Calu3 (cell line): ENCODE measurements at places on chromosomes 7 and 10. TPM values are rescaled to one million over a fixed set of nuclear protein-coding genes. Genes with fewer than 3 reads are reported as not detected.

C10orf67 gene
- total RNA-seq: 0.44 and 0.45 TPM in 2 replicates

NKX1-2 gene
- total RNA-seq: not detected in 2 replicates

GRCh38 chr7:132708470-132708869, 132.2 kb upstream of the PLXNA4 start:
- no peak for DNase-seq

DNA sequence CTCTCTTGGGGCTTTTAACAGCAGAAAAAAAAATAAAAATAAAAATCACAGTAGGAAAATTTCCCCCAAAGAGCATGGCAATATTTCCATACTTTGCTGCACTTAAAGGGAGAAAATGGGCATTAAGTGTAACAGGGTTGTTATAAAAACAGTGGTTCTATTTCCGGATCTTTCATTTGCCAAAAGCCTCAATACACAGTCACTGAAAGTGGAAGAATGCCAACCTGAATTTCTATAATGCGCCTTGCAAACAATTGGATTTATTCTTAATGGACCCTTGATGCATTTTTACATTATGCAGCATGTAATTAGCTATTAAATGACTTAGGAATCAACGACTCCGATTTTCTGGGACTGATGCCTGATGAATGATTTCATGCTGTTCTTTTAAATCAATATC, 127.6 kb upstream of the NANOS1 start:
- DNase-seq: no peak

DNA sequence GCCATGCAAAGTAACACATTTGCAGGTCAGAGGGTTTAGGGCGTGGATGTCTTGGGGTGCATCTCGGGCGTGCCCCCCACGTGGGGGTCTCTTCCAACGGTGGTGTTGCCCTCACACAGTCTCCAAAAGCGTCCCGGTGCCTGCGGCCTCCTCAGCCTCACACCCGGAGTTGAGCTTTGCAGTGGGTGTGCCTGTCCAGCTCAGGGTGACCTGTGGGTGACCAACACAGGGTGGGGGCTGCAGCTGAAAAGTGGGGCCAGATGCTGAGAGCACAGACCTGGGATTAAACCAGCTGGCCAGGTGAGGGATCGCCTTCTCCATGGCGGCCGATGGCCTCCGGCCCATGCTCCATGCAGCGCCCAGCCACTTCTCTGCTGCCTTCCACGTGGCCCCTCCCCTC, 63.1 kb downstream of the PWWP2B start:
- DNase-seq: no peak
